ENCODE measurements at places on chromosomes 6 and 20.

GRCh38 chr6:5905431-5906339, 101.0 kb downstream of the NRN1 start:
- H3K4me3 ChIP-seq, result no peak overlapping the region
- H3K27ac ChIP-seq, result peak overlapping the region; percentile 29
- H3K36me3 ChIP-seq, result no peaks in the 10 kb centered on the region
- peak; percentile 59 for DNase-seq
- no peaks in the 10 kb centered on the region for H3K4me1 ChIP-seq
- H3K27me3 ChIP-seq, result no peaks in the 10 kb centered on the region

- no peaks in the 10 kb centered on the region for H3K27me3 ChIP-seq
- no peaks in the 10 kb centered on the region for H3K4me1 ChIP-seq
- no peak overlapping the region for H3K27ac ChIP-seq
- DNase-seq, result no peak
- H3K4me3 ChIP-seq, result no peak overlapping the region
Observed at GRCh38 chr6:46370622-46371021, 120.6 kb downstream of the RCAN2 start.

DNA sequence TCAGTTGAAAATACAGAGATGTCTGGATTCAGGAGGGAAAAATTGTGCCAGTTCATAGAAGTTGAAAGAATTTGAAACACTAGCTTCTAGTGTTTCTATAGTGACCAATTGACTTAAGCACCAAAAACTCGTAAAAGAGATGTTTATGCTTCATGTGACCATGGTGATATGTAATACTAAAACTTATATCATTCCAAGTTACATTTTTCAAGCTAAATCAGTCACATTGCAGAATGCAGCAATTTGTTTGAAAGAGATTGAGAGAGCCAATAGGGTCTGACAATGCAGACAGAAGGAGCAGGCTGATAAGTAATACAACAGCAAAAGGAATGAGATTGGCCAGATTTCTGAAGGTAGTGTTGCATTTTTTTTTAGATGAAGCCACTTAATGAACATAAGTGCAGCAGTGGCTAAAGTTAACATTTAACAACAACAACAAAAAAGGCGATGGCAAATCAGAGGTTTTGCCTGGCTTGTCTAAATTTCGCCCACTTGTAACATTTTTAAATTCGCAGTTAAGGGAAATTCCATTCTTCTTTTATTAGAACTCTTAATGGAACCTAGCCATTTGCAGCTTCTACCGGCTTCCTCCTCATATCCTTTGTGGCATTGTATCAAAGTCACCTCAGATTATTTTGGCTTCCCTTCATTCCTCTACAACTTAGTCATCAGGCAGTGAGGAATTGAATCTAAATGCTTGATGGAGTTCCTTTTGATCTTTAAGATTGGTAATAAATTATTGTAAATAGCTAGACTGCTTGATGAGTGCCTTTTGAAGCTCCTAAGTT, 484.0 kb upstream of the SOX4 start:
- no peak for DNase-seq
- no peak overlapping the region for H3K4me3 ChIP-seq
- no peaks in the 10 kb centered on the region for H3K27me3 ChIP-seq

GRCh38 chr6:35294308-35294945, 3.2 kb upstream of the DEF6 start:
- H3K27me3 ChIP-seq, result no peaks in the 10 kb centered on the region
- DNase-seq, result peak; percentile 45
- no peak overlapping the region for H3K4me3 ChIP-seq
- peaks cover 11% of the 10 kb centered on the region for H3K4me1 ChIP-seq
- H3K36me3 ChIP-seq, result peaks cover 18% of the 10 kb centered on the region

- no peak overlapping the region for H3K27ac ChIP-seq
- H3K36me3 ChIP-seq, result no peaks in the 10 kb centered on the region
- DNase-seq, result no peak
- H3K27me3 ChIP-seq, result no peaks in the 10 kb centered on the region
Observed at GRCh38 chr20:10616212-10616611, 57.6 kb downstream of the JAG1 start.

DNA sequence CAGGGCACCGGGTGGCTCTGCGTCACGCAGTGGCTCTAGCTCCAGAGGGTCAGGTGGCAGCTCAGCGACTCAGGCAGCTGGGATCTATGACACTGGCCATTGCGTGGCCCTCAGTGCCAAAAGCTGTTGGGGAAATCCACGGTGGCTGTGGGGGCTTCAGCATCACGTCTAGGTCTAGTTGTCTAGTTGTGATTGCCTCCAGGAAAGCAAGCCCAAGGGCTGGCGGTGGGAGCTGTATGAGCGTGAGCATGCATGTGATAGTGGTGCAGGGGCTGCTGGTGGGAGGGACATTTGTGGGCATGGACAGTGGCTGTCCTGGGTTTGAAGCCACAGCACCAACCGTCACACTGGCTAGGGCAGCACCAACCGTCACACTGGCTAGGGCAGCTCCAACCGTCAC, 191.4 kb downstream of the THBS2 start:
- H3K4me3 ChIP-seq, result no peak overlapping the region
- no peaks in the 10 kb centered on the region for H3K27me3 ChIP-seq
- no peak overlapping the region for H3K27ac ChIP-seq
- H3K36me3 ChIP-seq, result no peaks in the 10 kb centered on the region
- no peak for DNase-seq

DNA sequence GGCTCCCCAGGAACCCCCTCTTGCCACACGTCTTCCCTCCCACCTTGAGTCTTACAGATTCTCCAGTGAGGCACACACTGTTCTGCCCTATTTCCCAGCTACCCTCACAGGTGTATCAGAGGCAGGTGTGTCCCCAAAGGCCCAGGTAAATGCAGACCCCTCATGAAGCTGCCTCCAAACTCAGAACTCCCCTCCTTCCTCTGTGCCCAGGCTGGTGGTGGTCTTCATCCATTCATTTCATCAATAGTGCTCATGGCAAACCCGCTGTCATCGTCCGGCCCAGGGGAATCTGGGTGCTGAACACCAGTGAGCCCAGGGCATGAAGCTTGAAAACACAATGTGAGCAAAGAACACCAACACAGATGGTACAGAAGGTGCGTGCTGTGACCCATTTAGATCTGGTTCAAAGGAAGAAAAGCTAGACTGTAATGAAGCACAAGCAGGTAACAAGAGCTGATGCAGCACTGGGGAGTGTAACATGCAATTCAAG, 213.1 kb downstream of the SYNDIG1 start:
- DNase-seq, result no peak
- no peaks in the 10 kb centered on the region for H3K36me3 ChIP-seq
- H3K4me1 ChIP-seq, result no peaks in the 10 kb centered on the region

GRCh38 chr6:70282919-70283461, 19.9 kb downstream of the COL9A1 start:
- no peaks in the 10 kb centered on the region for H3K36me3 ChIP-seq
- DNase-seq, result no peak
- H3K27me3 ChIP-seq, result peaks cover 45% of the 10 kb centered on the region

- DNase-seq, result no peak
- no peak overlapping the region for H3K27ac ChIP-seq
- H3K4me3 ChIP-seq, result no peak overlapping the region
- H3K36me3 ChIP-seq, result no peaks in the 10 kb centered on the region
- H3K4me1 ChIP-seq, result no peaks in the 10 kb centered on the region
- no peaks in the 10 kb centered on the region for H3K27me3 ChIP-seq
Observed at GRCh38 chr6:170190046-170190445, 100.8 kb downstream of the DLL1 start.

GRCh38 chr20:59780494-59781185, 152.8 kb downstream of the SYCP2 start:
- DNase-seq, result no peak
- H3K27ac ChIP-seq, result no peak overlapping the region
- H3K4me1 ChIP-seq, result no peaks in the 10 kb centered on the region
- no peaks in the 10 kb centered on the region for H3K27me3 ChIP-seq
- H3K4me3 ChIP-seq, result no peak overlapping the region
- H3K36me3 ChIP-seq, result no peaks in the 10 kb centered on the region

DNA sequence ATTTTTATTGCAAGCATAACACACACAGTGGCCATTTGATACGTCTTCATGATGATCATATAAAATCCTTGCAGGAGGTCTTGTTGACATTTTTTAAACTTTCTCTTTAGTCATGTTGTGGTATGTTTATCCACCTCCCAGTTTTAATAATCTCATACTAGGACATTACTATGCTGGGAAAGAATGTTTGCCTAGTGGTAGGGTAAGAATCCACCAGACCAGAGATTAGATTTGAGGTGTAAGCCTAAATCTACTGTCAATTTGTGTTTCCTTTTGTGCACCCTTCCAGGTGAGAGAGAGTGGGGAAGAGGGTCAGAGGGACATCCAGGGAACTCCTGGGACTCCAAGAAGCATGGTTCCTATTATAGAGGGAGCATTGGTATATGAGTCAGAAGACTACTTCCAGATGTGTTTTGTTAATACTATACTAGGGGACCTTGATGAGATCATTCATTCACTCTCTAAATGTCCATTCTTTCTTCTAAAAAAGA, 298.3 kb upstream of the SASH1 start:
- no peaks in the 10 kb centered on the region for H3K36me3 ChIP-seq
- H3K4me1 ChIP-seq, result no peaks in the 10 kb centered on the region
- no peak for DNase-seq
- no peak overlapping the region for H3K27ac ChIP-seq
- no peak overlapping the region for H3K4me3 ChIP-seq

DNA sequence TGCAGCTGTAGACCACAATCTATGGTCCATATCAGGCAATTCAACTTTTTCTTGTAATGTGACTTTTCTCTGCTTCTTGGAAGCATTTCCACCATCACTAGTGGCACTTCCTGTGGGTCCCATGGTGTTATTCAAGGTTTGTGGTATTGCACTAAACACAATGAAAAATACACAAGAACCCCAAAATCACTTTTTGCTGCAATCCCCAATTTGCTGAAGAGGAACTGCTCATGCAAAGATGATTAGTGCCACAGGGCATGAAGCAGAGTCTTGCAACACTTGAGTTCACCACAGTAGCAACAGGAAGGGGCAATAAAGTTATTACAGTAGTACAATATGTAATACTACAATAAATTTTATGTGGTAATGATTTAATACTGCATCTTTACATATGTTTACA, 16.8 kb upstream of the TAAR1 start:
- H3K4me1 ChIP-seq, result no peaks in the 10 kb centered on the region
- no peaks in the 10 kb centered on the region for H3K27me3 ChIP-seq
- DNase-seq, result no peak
- H3K4me3 ChIP-seq, result no peak overlapping the region
- no peak overlapping the region for H3K27ac ChIP-seq
- H3K36me3 ChIP-seq, result no peaks in the 10 kb centered on the region

DNA sequence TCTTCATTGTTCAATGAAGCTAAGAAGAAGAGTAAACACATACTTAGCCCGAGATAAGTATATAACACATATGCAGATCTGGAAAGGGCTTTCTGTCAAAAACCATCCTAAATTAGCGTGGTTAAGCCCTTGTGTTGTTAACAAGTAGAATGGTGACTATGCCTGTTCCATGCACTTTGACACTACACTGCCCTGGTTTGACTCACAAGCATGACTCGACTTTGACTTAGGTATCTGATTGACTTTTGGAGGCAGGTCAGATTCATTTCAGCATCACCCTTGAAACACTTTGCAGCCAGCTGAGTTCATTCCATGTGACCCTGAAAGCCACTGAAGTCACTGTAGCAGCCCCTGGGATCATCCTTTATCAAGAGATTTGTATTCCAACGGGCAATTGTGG, 239.8 kb downstream of the TBX18 start:
- no peaks in the 10 kb centered on the region for H3K36me3 ChIP-seq
- no peaks in the 10 kb centered on the region for H3K27me3 ChIP-seq
- H3K4me1 ChIP-seq, result no peaks in the 10 kb centered on the region
- no peak overlapping the region for H3K27ac ChIP-seq
- no peak for DNase-seq

- no peak overlapping the region for H3K4me3 ChIP-seq
- H3K36me3 ChIP-seq, result no peaks in the 10 kb centered on the region
- DNase-seq, result no peak
- H3K4me1 ChIP-seq, result no peaks in the 10 kb centered on the region
- no peaks in the 10 kb centered on the region for H3K27me3 ChIP-seq
Observed at GRCh38 chr6:136383268-136383937, 93.8 kb upstream of the BCLAF1 start.

GRCh38 chr6:25337431-25337830, 58.3 kb downstream of the CARMIL1 start:
- peak overlapping the region; percentile 50 for H3K27ac ChIP-seq
- DNase-seq, result no peak
- peaks cover 13% of the 10 kb centered on the region for H3K4me1 ChIP-seq
- H3K4me3 ChIP-seq, result no peak overlapping the region
- H3K27me3 ChIP-seq, result no peaks in the 10 kb centered on the region

GRCh38 chr6:105259913-105260889, 80.4 kb upstream of the POPDC3 start:
- no peak overlapping the region for H3K4me3 ChIP-seq
- H3K27me3 ChIP-seq, result no peaks in the 10 kb centered on the region
- H3K4me1 ChIP-seq, result no peaks in the 10 kb centered on the region
- no peaks in the 10 kb centered on the region for H3K36me3 ChIP-seq
- no peak for DNase-seq

GRCh38 chr6:167329014-167329413, 4.1 kb downstream of the TTLL2 start:
- no peak for DNase-seq
- H3K4me3 ChIP-seq, result no peak overlapping the region
- no peaks in the 10 kb centered on the region for H3K27me3 ChIP-seq
- no peaks in the 10 kb centered on the region for H3K4me1 ChIP-seq

GRCh38 chr20:5974531-5974930, 24.1 kb downstream of the MCM8 start:
- H3K27ac ChIP-seq, result no peak overlapping the region
- no peak overlapping the region for H3K4me3 ChIP-seq
- peaks cover 12% of the 10 kb centered on the region for H3K4me1 ChIP-seq
- no peak for DNase-seq
- H3K36me3 ChIP-seq, result no peaks in the 10 kb centered on the region

DNA sequence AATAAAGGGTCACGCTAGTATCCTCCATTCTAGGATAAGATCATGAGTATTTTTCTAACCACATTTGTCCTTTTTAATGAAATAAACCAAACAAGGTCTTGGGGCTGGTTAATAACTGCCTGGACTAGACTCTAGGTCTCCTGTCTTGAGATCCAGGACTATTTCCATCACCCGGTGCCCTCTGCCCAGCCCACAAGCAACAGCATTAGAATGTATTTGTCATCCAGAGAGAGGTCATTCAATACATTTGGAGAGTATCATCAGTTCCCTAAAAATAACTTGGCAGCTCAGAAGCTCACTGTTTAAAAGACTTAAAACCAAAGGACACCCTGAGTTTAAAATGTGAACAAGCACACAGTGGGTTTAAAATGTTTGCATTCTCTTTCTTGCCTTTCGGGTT, 4.4 kb upstream of the RBM24 start:
- H3K4me3 ChIP-seq, result no peak overlapping the region
- no peaks in the 10 kb centered on the region for H3K4me1 ChIP-seq
- H3K27me3 ChIP-seq, result peaks cover 16% of the 10 kb centered on the region
- H3K27ac ChIP-seq, result peak overlapping the region; percentile 93
- no peak for DNase-seq
- no peaks in the 10 kb centered on the region for H3K36me3 ChIP-seq

Data from transverse colon (tissue), 4 donors.